ENCODE measurements at places on chromosomes 2 and 18.

DNA sequence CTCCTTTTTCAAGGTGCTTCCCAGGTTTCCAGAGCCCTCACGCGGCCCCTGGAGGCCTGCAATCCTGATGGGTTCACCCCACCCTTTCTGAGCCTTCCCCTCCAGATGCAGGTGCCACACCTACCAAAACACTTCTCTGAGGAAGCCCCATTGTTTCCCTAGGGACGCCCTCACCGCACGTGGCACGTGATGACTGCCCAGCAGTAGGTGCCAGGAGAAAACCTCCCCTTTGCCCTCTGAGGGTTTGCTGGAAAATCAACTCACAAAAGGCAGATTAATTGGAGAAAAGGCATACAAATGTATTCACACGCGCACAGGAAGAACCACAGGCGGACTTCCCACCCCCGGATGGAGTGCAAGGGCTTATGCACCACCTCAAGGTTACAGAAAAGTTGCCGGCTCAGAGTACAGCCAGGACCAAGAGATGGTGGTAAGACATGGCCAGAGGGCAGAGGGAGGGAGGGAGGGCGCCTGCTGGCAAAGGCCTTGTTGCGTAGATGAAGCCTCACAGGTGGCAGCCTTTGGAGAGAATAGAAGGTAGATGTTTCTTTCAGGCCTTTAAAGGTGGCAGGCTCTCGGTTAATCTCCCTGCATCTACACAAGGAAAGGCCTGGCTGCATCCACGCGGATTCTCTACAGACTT is 269.4 kb upstream of the RAB6C start:
- no peak for DNase-seq

GRCh38 chr18:61551586-61551985 is 218.4 kb downstream of the CDH20 start:
- no peak for DNase-seq

DNA sequence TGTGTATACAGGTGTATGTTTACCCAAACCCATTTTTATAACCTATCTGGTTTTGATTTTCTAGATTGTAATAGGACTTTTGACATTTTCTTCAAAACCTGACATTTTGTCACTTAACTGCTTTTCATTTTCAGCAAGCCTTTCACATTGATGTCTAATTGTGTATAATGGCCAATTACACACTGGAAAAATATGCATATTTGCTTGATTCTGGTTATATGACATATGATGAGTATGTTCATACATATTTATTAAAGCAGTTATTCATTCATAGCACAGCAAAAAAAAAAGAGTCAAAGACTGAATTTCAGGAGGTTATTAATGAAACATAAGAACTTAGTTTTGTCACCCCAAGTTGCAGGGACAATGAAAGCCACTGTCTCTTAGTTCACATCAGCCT is 307.7 kb upstream of the TNP1 start:
- no peak for DNase-seq

DNA sequence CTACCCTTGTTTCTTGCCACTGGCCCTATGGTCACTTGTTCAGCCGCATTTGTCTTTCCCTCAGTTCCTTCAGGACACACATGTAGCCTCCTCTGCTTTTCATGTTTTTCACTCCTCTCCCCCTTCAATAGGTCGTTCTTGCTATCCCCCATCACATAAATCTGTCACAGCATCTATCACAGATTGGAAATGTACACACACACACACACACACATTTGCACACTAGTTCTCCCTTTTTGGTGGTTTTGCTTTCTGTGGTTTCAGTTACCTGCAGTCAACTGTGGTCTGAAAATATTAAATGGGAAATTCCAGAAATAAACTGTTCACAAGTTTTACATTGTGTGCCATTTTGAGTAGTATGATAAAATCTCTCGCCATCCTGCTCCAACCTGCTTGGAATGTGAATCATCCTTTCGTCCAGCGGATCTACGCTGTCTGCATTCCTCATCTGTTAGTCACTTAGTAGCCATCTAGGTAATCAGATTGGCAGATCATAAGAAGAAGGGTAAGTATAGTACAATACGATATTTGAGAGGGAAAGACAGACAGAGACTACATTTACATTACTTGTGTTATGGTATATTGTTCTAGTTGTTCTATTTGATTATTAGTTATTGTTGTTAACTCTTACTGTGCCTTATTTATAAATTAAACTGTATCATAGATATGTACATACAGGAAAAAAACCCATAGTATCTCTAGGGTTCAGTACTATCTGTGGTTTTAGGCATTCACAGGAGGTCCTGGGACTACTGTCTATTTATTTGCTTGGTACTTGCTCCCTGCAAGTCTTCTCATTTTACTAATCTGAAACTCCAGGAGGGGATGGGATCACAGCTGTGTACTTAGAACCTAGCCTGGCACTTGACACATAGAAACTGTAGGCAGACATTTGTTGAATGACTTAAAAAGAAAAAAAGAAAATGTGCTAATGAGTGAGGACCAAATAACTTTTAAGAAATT is 86.1 kb upstream of the PNPT1 start:
- DNase-seq = no peak

DNA sequence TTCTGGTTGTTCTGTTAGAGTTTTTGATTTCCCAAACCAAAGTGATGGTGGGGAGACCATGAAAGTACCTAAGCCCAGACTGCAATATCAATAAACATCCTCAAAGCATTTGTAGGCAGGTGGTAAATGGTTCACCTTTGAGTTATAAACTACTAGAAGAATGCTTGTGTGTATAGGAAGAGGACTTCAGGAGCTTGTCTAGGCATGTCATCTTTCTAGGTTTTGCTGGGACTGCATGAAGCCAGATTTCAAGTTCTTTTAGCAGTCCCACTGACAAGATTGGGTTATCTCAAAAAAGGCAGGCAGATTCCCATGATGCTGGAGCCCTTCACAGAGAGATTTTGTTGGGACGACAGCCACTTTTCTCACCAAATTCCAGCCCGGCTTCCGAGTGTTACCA is 135.3 kb downstream of the KCNE4 start:
- no peak for DNase-seq

DNA sequence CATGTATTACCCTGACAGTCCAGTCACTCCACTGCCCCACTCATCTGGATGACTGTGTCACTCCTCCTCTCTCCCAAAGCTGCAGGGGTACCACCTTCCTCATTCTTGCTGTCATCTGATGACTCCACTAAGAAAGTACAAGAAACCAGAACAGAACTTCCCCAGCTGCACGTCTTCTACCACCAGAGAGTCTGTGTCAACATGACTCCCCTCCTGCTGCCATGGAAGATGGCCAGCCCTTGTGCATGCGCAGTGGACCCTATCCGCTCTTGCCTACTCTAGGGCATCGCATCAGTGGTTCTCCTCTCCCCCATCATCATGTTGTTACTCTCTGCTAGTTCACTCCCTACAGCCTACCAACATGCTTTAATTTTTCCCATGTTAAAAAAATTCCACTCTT is 14.5 kb upstream of the ST8SIA3 start:
- DNase-seq = no peak

DNA sequence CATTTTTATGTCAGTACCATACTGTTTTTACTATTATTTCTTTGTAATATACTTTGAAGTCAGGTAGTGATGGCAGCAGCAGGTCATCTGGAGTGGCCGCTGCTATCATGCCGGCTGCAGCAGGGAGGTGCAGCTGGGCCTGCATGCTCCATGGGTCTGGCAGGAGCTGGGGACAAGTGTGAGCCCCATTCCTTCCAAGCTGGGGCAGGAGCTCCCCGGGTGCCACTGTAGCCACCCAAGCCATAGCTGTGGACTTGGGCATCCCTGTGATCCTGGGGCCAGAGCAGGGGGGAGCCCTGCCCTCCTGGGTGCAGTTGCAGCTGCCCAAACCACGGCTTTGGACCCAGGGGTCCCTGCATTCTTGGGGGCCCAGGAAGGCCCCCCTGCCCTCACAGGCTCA is 59.2 kb downstream of the CSRNP3 start:
- no peak for DNase-seq

GRCh38 chr2:7895289-7895688 is 786.6 kb upstream of the ID2 start:
- no peak for DNase-seq

- no peak for DNase-seq
Measured at GRCh38 chr2:122451040-122451439, 695.6 kb downstream of the TSN start.

DNA sequence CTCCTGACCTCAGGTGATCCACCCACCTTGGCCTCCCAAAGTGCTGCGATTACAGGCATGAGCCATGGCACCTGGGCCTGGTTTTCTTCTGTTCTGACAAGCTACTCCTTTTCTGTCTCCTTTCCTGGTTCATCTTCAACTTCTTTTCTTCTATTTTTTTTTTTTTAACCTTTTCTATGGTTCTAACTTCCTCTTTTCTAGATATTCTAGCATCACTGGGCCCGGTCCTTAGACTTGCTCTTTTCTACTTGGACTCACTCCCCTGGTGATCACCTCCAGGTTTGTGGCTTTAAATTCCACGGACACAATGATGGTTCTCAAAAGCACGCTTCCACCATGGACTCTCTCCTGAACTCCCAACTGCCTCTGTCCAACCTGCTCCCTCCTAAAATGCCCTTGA is 2.0 kb downstream of the EIF2AK2 start:
- DNase-seq = no peak

GRCh38 chr2:137206069-137206468 is 440.7 kb downstream of the THSD7B start:
- DNase-seq = no peak

- no peak for DNase-seq
Measured at GRCh38 chr2:8575834-8576423, 105.9 kb upstream of the ID2 start.

DNA sequence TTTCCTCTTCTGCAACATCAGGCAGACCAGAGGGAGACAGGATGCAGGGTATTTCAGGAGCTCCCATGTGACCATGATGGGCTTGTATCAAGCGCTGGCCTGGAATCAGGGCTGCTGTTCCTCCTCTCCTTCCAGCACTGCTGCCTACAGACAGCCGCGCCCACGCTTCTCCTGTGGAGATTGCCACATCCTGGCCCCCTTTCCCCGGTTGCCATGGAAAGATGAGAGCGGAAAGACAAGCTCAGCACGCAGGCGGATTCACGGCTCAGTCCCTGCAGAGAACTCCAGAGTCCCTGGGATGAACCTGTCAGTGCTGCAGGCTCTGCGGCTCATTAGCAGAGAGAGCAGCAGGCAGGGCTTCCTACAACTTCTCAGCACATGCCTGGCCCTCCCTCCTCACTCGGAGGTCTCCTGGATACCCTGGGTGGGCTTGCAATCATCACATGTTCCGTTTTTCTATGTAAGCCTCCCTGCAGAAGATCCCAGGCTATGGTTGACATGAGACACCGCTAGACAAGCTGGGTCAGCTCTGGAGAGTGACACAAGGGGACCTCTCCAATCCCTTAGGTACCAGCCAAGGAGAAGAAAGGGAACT is 497.8 kb upstream of the MYT1L start:
- DNase-seq = no peak

DNA sequence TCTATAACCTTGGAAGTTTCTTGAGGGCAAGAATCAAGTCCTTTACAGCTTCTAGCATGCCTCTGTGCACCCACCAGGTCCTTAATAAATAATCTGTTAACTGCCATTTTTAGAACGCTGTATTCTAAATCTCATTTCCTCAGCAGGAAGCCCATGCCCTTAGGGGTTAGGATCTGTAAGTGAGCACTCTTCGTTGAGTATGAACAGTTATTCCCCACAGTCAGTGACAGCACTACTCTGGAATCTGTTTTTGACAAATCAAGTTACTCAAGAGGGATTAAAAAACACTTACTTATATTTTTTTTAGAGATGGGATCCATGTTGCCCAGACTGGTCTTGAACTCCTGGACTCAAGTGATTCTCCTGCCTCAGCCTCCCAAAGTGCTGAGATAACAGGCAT is 14.6 kb downstream of the PAIP2B start:
- no peak for DNase-seq

DNA sequence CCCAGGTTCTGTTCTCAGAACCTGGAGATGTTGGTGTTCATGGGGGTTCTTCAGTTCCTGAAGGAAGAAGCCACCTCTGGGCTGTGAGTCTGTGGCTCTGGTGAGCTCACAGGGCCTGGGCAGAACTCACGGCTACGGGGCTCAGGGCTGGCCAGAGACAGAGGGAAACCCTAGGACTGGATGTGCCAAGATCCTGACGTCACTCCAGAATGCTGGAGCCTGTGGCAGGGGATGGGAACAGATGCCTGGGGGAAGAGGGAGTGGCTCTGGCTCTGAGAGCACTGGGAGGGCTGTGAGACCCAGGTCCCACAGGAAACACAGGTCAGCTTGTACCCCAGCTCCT is at the start of gene OTOF:
Gene OTOF (minus strand): TSS at position 214 of the 343 bp plus-strand sequence.
- DNase-seq = no peak

DNA sequence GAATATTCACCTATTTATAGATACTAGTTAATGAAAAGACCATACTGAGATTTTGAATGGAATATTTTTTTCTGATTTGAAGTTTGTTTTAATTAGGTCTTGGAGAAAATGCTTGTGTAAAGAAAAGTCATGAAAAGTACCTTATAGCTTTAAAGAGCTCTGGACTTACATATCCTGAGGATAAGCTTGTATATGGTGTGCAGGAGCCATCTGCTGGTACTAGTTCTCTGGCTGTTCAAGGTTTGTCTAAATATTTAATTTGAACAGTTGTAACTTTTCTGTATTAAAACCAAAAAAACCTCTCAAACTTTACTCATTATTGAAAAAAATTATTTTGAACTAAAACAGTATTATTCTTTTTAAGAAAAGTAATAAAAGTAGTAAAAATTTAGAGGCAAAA is 50.1 kb downstream of the UBR3 start:
- no peak for DNase-seq

DNA sequence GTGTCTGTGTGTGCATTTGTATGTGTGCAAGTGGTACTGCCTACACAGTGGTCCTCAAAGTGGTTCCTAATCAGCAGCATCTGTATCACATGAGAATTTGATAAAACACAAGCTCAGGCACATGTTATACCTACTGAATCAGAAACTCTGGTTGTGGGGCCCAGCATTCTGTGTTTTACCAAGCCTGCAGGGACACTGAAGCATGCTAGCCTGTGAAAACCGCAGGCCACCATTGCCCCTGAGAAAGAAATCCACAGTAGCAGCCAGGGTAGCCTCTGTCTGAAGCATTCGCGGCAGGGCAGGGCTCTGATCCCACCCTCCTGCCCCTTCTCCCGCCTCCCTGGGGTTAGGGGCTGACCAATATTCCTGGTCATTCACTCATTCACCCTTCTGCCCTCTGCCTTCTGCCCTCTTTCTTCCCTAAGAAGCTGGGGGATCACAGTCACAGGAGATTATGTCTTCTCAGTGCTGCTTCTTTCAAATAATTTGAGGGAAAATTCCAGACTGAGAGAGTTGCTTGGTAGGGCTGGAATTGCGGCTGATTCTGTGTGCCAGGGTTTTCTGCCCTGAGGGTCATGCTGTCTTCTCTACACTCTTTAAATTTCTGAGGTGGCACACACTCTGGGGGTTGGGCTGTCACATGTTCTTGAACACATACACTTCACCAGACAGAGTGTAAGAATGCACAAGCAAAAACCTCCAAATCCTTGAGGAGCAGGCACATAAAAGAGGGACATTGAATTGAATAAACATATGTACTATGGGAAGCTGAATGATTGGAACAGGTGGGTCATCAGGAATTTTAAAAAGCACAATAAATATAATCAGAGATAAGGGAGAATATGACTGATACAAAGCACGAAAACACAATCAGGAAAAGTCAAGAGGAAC is 126.6 kb upstream of the SEC11C start:
- no peak for DNase-seq
